ENCODE measurements at places on chromosomes 13 and 19.

DNA sequence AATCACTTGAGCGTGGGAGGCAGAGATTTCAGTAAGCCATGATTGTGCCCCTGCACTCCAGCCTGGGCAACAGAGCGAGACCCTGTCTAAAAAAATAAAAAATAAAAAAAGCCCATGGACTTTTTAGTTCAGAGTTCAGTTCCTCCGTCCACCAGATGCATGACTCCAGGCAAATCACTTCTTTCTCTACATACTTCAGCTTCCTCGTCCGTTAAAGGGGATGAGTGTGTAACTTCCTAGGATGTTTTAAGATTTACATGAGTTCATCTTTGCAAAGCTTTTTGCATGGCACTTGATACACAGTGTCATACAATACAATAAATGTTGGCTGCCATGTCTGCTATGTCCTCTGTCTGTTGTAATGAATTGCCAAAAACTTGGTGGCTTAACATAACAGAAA lies 10.0 kb upstream of the FFAR2 start:
- no peak for DNase-seq

DNA sequence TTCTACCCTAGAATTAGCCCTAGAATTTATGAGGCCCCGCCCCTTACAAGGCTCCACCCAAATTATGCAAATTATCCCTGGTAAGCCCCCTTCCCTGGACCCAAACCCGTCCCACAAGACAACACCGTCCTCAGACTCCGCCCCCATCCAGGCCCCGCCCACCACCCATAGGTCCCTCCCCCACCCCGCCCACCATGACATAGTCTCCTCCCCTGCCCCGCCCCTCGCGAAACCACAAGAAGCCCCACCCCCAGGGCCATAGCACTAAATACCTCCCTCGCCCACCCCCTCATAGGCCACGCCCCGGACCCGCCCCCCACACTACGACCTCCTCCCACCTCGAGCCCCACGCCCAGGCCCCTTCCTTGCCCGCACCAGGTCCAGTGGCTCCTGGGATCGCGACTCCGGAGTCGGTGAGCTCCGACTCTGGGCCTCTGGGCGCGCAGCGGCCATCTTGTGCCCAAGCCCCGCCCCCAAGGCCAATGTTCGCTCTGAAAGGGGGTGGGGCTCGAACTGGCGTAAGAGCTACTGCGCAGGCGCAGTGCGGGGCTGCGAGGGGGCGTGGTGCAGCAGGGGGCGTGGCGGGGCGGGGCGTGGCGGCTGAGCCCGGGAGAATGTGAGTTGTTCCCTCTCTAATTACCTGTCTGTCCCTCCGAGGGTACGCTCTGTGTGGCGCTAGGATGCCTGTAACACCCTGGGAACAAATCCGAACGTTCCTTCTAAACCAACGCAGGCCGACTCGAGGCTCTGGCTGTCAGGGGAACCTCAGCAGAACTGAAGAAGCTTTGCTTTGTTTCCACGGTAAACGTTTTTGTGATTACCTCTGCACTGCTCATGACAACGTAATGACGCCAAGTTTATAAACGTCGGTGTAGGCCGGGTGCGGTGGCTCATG lies at the start of gene ZNF784:
ZNF784 (minus strand) TSS at position 458 of the 895 bp plus-strand sequence; CDS start at position 453, 5 bp downstream.
- DNase-seq, result peak; percentile 86

DNA sequence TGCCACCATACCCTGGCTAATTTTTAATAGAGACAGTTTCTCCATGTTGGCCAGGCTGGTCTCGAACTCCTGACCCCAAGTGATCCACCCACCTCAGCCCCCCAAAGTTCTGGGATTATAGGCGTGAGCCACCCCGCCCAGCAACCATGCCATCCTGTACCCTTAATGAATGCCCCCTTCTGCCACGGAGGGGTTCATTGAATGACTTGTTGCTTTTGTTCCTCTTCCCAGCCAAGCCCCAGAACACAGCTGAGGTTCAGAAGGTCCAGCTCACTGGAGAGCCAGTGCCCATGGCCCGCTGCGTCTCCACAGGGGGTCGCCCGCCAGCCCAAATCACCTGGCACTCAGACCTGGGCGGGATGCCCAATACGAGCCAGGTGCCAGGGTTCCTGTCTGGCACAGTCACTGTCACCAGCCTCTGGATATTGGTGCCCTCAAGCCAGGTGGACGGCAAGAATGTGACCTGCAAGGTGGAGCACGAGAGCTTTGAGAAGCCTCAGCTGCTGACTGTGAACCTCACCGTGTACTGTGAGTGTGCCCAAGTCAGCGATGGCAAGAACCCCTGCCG lies 6.0 kb downstream of the PVR start:
- no peak for DNase-seq

DNA sequence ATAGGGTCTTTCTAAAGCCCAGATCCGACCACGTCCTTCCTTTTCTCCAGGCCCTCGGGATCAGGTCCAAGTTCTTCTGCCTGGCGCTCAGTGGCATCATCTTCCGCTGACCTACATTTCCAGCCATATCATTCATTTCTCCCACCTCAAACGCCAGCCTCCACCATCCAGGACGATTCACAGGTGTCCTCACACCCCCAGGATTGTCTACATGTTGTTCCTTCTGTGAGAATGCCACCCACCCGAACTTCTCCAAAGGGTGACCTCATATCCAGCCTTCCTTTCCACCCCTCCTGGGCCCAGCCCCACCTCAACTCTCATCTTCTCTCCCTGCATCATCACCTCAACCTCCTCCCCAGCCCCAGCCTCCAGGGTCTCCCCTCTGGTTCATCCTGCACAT lies 4.7 kb upstream of the KLK5 start:
- no peak for DNase-seq

DNA sequence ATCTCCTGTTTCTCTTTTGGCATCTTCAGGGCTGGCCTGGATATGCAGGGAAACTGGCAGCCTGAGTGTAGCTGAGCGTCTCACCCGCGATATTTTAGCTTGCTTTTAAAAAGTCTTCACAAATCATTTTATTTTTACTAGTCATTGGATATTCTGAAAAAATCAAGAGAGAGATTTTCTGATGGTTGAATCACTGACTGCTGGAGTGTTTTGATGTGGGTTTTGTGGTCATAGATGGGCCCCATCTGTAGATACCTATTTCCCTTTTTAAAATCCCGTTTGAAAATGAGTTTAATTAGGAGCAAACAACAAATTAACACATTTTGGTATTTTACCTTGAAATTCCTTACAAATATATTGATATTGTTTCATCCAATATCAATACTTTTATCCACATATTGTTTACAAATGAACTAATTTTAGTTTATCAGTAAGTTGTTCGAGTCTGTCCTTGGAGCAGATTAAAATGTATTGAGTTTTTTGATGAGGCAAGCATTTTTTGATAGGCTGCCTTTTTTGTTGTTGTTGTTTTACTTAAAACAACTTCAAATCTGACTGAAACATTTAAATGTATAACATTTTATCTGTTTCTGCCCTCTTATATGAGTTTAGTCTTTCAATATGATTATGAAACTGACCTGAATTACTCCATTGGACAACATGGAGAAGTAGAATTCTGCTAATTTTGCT lies 21.5 kb upstream of the OXGR1 start:
- peak; percentile 52 for DNase-seq

DNA sequence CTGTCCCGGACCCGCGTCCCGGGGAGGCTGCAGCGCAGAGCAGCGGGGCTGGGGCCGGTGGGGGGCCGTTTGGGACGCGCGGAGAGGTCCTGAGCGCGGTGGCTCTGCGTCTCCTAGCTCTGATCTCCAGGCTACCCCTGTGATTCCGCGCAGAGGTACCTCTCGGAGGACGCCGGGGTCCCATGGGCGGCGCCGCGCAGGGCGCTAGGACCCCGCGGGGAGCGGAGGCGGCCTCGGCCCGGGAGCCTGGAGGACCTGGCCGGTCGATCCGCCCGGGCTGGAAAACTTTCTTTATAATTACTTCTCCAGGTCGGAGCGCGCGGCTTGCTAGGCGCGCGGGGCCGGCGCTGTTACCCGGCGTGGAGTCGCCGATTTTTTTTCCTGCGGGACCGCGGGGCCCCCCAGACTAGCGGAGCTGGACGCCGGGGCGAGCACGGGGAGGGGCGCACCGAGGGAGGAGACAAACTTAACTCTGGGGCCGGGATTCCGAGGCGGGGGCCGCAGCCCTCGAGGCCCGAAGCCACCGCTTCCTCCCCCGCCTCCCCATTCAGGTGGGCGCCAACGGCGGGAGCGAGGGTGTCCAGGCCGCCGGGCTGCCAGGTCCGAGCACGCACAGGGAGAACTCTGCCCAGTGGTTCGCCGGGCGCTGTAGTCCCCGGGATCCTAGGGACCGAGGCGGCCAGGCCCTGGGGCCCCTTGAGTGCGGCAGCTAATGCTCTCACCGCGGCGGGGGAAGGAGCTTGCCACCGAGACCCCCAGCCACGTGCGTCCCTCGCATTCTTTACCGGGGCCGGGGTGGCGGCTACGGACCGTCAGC lies 848 bp upstream of the CEBPA start:
- no peak for DNase-seq

GRCh38 chr19:29796173-29796573 lies 15.6 kb upstream of the CCNE1 start:
- DNase-seq, result no peak

DNA sequence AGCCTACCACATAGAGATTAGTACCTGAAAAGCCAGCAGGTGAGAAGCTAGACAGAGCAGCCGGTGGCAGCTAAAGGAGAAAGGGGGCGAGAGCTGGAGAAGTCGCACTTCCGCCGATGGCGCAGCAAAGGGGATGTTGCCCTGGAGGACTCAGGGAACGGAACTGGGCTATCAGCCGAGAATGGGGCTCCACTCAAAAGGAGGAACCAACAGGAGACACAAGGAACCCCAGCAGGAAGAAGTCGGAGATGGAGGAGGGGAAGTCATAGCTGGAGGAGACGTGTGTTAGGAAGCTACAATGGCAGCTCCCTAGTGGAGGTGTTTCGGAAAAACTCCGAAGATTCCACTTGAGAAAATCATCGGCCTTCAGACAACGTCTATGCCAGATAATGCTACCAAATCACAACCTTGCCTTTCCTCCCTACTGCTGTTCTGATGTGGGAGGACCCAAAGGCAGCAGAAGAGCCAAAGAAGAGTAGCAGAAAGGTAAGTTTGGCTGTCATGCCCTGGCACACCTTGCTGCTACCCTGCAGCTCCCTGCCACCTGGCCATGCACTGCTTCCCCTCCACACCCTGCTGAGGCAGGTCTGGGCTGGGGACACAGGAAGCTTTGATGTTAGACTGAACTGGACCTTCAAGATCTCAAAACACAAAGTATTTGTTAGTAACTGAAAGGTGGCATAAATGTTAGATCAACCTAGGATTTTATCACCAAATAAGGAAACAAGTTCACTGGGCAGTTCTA lies 127.9 kb downstream of the DLEU7 start:
- no peak for DNase-seq

DNA sequence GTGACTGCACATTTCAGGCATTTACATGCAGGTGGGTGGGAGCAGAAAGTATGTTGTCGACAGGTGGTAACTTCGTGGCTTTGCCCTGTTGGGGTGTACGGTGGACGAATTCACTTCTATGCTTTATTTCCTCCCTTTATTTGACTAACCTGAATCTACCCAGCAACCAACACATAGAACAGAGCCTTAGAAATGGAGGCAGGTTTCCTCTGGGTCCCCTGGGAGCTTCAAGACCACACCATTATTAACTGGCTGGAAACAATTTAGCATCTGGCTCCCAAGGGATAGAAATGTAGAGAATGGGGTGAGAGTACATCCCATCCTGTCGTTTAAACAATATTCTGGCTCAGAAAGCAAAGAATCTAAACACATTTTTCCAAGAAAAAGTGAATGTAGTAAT lies 244.4 kb downstream of the DLEU7 start:
- no peak for DNase-seq

GRCh38 chr19:39937787-39938186 lies 3.4 kb upstream of the FCGBP start:
- DNase-seq, result no peak

- no peak for DNase-seq
Observed at GRCh38 chr13:70171151-70171550, 62.9 kb upstream of the KLHL1 start.

- DNase-seq, result no peak
Observed at GRCh38 chr19:46909356-46909755, 48.6 kb downstream of the ARHGAP35 start.

GRCh38 chr13:90896002-90896401 lies 451.5 kb upstream of the MIR17HG start:
- no peak for DNase-seq

DNA sequence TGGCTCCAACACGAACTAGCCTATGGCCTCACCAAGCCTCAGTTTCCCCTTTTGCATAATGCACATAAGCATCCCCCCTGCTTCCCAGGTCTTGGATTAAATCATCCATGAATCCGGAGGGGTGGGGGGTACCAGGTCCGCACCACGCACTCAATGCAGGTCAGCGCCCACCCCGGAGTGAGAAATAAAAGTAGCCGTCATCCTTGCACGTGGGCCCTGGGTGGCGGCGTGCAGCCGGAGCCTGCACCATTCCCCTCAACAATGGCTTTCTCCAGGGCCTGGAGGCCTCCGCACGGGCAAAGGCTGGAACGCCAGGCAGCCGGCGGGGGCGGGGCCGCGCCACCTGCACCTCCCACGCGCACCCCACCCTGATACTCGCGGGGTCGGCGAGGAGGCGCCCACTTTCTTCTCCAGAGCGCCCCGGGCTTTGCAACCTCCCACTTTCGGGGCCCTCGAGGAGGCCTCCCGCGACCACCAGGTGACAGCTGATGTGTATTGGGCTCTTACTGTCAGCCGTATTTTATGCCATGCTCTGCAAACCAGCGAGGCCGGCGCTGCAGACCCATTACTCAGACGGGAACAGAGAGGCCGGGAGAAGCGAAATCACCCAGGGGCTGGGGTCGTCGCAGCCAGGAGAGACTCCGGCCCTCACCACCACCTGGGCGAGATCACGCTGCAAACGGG lies 767 bp upstream of the GADD45B start:
- DNase-seq, result peak; percentile 60

GRCh38 chr19:3693025-3693925 lies 7.0 kb downstream of the PIP5K1C start:
- DNase-seq, result no peak

- DNase-seq, result no peak
Observed at GRCh38 chr13:29165840-29166239, 345.7 kb downstream of the MTUS2 start.

DNA sequence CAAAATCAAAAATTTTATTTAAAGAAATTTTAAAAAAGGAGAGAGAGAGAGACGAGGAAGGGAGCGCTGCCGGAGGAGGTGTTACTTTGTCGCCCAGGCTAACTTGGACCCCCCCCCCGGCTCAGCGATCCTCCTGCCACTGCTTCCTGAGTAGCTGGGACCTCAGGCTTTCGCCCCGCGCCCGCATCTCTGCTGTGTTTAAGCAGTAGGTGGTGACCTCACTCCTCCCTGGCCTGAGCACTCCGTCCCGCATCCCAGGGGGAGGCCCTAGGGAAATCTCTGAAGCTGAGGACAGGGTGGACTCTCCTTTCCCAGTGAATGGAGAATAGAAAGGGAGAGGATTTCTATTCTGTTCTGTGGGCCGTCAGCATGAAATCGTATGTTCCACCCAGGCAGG lies 485 bp upstream of the ZNF845 start:
- DNase-seq, result no peak

GRCh38 chr19:52086481-52086880 lies 9.1 kb downstream of the ZNF841 start:
- no peak for DNase-seq

All from Jurkat, Clone E6-1 (cell line).